ENCODE measurements at places on chromosomes 11 and 22. TPM values are rescaled to one million over a fixed set of nuclear protein-coding genes. Genes with fewer than 3 reads are reported as not detected.

The SCGB1D2 gene
- not detected for total RNA-seq

The EFCAB6 gene
- total RNA-seq: 4.8 TPM

The USP2 gene
- 3.5 TPM for total RNA-seq

The NELL1 gene
- not detected for total RNA-seq

The BAIAP2L2 gene
- 397 TPM for total RNA-seq

The TRIM51 gene
- total RNA-seq: not detected

The AQP11 gene
- total RNA-seq: 1.1 TPM

The KCNJ1 gene
- not detected for total RNA-seq

The C11orf97 gene
- not detected for total RNA-seq

The P2RX6 gene
- total RNA-seq: 0.55 TPM

The SLCO2B1 gene
- total RNA-seq: 54.9 TPM

The CD3G gene
- not detected for total RNA-seq

The CCDC86 gene
- total RNA-seq: 37.9 TPM

The CDCA5 gene
- total RNA-seq: 1.8 TPM

The TSPAN32 gene
- total RNA-seq: not detected

The TEX12 gene
- not detected for total RNA-seq
